Omental fat pad (tissue), 4 donors: ENCODE measurements at places on chromosomes 1 and 21. TPM values are rescaled to one million over a fixed set of nuclear protein-coding genes. Genes with fewer than 3 reads are reported as not detected.

- no peak for DNase-seq
These were observed 3.2 kb downstream of the LBR start for GRCh38 chr1:225424562-225425200.

DNA sequence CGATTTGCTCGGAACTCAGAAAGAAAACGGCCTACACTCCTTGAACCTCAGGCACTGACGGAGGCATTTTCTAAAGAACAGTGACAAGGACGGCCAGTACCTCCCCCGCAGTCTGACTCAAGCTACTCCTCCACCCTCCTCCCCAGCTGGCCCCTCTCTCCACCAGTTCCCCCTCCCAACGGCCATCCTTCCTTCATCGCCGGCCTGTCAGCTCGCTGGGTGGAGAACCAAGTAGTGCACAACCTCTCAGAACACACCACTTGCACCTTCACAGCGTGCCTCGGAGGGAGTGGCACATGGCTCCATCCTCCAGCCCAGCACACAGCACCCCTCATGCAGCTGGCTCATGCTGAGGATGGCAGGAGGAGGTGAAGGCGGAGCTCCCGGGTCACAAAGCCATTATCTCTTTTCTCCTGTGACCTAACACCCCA lies 58.8 kb downstream of the TOR1AIP2 start:
- no peak for DNase-seq

DNA sequence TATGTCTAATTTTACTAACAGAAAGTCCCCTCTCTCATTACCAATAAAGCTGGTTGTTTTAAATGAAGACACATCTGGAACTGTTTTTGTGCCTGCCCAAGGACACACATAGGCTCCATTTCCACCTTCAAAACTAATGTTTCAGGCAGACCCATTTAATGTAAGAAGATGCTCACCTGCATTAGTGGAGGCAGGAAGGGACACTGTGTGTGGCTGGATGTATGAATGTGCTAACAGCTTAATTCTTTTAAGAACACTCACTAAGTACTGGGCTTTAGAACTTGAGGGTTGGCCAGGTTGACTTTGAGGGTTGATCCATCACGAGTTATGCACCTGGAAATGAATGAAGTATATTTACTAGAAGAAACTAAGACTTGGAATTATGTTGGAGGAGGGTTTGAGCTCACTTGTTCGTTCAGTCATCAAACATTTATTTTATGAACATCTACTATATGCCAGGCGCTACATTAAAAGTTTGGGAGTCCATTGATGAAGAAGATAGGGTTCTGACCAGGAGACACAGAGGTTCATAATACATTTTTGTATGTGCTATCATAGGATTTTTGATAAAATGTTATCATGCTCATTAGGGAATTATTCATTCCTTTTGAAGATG lies 5.4 kb downstream of the JUN start:
- DNase-seq: no peak

DNA sequence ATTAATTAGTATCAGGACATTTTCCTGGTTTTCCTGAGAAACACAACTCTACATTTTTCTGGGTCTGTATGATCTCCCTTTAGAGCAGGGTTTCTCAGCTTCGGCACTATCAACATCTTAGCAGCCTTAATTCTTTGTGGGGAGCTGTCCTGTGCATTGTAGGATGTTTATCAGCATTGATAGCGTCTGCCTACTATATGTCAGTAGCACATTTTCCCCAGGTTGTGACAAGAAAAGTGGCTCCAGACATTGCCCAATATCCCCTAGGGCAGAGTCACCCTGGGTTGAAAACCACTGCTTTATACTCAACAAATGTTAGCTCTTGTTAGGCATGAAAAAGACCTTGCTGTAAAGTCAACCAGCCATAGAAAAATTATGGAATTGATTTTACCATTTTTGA lies 195.1 kb upstream of the FMN2 start:
- DNase-seq: no peak

DNA sequence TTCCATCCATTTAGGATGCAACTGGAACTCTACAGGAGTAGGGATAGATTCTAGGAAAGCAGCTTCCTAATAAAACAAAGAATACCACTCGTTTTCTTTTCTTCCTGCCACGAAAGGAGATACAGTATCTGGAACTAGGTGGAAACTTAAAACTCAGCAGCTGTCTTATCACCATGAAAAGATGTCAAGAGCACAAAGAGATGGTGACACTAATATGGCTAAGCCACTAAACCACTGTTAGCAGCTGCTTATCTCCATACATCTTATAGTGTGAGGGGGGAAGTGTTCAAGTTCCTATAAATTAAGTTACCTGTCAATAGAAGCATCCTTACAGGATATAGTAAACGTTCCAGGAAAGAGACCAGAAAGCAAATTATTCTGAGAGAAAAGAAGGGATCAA lies 162.5 kb downstream of the TYW3 start:
- no peak for DNase-seq

DNA sequence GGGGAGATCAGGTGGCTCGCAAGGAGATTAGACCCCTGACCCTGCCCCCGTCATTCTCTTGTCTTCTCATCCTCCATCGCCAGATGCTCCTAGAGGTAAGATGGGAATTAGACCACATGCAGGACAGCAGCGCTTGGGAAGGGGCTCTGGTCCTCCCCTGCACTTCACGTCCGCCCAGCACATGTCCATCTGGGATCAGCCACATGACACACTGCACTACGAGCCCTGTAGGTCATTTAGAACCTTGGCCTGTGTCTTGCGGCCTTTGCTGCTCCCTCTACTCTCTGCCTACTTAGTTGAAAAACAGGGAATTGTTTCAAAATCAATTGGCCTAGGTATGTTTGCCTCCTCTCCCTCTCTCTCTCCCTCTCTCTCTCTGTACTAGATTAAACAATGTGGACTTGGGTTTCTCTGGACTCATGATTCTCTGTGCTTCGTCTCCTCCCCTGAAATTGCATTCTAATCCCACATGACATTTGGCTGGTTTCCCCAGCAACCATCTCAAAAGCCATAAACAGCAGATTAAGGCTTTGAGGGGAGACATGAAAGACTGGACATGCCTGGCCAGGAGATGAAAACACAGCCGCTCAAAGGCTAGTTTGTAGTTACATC lies 3.8 kb upstream of the NCMAP start:
- no peak for DNase-seq

DNA sequence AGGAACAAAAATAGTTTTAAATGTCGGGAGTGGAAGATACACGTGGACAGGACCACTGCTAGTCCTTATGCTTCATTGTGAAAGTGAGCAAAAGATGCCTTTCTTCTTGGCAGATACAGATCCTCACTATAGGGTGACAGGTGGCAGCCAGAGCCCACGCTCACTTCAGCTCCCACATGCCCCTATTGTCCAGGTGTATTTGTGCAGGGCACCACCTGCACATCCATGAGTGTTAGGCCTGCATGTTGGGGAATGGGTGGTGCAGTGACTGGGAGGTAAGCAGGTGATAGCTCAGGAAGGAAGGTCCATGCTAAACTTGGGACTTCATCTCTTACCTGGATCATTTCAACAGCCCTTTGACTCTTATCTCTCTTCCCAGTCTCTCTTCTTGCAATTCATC lies 27.4 kb downstream of the SLC5A9 start:
- DNase-seq: no peak

DNA sequence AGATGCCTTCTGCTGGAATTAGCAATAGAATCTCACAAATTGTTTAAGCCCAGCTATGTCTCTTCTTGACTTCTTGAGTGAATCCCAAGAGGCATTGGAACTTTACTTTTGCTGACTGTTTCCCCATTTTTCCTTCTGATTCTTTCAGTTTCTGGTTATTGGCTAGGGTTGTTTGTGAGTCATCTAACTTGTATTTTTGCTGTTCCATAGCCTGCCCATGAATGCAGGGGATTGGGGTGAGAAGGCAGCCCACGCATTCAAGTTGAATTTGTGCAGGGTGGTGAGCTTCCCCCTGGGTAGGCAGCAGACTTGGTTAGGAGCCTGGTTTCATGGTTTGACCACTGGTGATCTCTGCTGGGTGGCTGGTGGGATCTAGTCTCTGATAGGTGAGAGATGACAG lies 10.4 kb upstream of the KLF17 start:
- DNase-seq: no peak

DNA sequence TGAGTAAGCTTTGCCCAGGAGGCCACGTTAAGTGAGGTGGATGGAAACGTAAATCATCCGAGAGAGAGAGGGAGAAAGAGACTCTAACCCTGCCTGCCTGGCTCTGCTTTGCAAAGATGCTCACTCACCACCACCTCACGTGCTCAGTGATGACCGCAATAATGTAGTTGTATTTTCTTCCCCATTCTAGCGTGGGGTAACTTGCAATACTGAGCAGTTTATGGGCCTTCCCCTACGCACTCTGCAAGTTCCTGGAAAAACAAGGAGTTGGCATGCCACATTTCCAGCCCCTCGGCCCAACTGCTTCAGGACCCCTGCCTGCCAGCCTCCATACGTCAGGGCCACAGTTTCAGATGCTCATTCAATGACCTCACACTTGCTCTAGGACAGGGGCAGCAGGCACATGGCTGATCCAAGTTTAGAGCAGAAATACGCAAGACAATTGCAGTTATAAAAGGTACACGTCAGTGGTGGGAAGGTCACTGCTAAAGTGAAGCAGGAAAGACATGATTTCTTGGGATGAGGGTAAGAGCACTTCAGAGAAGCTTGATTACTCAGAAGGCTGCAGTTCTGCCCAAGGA lies 112.5 kb upstream of the RAB4A start:
- DNase-seq: no peak

- DNase-seq: no peak
These were observed 5.4 kb downstream of the RUSC1 start for GRCh38 chr1:155326020-155326526.

GRCh38 chr1:178595491-178595890 lies 82.6 kb downstream of the TEX35 start:
- no peak for DNase-seq

GRCh38 chr1:93888900-93889299 lies 9.9 kb upstream of the DNTTIP2 start:
- no peak for DNase-seq

The BEND5 gene
- total RNA-seq: not detected

The FAM163A gene
- not detected for total RNA-seq

The SELENOF gene
- 150 TPM for total RNA-seq

The IL12RB2 gene
- total RNA-seq: 2.0 TPM

The DENND2D gene
- total RNA-seq: 23.8 TPM

The PIGM gene
- 4.7 TPM for total RNA-seq
